ENCODE measurements at places on chromosomes 5 and 9. TPM values are rescaled to one million over a fixed set of nuclear protein-coding genes. Genes with fewer than 3 reads are reported as not detected.

DNA sequence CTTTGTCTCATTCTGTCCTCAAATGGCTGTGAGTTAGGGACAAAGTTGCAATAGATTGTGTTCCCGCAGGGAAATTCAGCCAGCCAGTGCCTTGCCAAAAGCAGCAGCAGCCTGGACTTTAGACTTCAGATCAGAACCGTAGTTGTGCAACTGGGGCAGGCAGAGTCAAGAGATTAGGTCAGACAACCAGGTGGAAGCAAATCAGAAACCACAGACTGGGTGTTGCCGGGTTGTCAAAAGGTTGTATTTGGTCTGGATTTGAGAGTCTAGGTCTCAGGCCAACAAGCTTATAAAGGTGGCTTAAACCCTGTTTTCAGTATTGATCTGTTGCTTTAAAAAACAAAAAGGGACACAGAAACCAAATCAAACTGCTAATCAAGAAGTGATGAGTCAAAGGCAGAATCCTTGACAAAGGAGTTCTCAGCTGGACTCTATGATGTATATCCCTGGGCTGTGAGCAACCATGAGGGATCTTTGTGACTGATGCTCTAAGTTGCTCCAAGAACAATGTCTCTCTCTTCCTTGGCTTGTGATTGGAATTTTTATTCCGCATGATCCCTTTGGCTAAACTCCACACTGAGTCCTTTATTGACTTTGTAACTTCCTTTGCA lies 20.9 kb downstream of the RFK start:
- H3K4me1 ChIP-seq, result peaks cover 31% of the 10 kb centered on the region
- no peaks in the 10 kb centered on the region for H3K27me3 ChIP-seq
- no peaks in the 10 kb centered on the region for H3K36me3 ChIP-seq
- no peak overlapping the region for H3K27ac ChIP-seq

DNA sequence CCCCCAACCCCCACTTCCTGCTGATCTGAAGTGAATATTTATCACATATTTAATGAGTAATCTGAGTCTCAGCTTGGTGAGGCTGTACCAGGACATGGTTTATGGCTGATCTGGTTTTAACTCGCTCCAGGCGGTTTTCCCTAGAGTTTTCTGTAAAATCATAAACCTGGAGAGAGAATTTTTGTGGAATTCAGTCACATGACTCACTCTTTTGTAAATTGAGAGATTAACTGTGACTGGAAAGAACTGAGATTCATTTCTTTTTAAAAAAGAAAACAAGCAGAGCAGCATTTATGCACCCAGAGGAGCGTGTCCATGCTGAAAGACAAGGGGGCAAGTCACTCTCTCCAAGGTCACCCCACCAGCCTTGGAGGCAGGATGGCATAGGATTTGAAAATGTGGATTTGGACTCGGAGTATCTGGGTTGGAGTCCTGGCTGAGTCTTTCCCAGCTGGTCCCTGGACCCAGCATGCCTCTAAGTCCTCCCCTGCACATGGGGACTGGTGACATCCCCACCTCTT lies 81.8 kb downstream of the ZNF618 start:
- H3K27me3 ChIP-seq, result no peaks in the 10 kb centered on the region
- peaks cover 36% of the 10 kb centered on the region for H3K4me1 ChIP-seq
- H3K36me3 ChIP-seq, result no peaks in the 10 kb centered on the region
- no peak overlapping the region for H3K27ac ChIP-seq
- DNase-seq, result no peak

DNA sequence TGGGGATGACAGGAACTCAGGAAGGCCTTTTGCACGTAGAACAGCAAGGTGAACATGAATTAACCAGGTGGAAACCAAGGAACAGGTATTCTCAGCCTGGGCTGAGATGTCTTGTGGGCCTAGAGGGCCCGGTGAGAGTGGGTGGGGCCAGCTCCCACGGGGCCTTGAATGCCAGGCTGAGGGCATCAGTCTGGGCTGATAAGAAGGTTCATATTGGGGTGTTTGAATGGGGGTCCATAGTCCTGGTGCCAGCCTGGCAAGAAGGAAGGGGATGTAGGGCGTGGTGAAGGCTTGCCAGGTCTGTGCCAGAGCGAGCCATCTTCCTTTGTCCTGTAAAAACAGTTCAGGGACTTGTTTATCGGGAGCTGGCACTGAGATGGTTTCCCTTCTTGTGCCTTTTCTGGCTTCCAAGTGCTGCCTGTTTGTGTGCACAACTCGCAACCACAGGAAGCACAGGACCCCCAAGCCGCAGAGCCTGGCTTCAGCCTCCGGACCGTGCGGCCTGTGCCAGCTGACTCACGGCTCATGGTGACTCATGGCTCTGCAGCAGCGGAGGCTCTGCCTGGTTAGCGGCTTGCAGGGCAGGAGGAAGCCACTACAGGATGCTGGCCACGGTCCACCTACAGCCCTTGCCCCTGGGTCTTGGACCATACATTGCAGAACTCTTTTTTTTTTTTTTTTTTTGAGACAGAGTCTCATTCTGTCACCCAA lies 2.4 kb downstream of the CARD19 start:
- H3K36me3 ChIP-seq, result peaks cover 4% of the 10 kb centered on the region
- H3K4me1 ChIP-seq, result peaks cover 58% of the 10 kb centered on the region
- H3K4me3 ChIP-seq, result peak overlapping the region; percentile 71
- H3K27me3 ChIP-seq, result no peaks in the 10 kb centered on the region
- DNase-seq, result peak; percentile 97

DNA sequence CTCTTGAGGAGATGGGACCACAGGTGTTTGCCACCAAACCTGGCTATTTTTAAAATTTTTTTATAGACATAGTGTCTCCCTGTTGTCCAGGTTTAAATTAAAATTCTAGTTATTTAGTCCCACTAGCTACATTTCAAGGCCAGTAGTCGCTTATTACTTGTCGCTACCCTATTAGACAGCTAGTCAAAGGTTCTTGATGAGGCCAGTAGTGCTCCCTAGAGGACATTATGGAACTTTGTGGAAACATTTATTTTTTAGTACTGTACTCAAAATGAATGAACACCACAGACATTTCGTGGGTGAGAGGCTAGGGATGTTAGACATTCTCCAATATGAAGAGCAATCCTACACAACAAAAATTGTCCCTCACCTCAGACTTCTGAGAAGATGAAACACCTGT lies 14.4 kb upstream of the GRXCR2 start:
- DNase-seq, result no peak
- H3K27ac ChIP-seq, result no peak overlapping the region
- no peaks in the 10 kb centered on the region for H3K36me3 ChIP-seq
- H3K4me1 ChIP-seq, result no peaks in the 10 kb centered on the region
- H3K27me3 ChIP-seq, result no peaks in the 10 kb centered on the region

GRCh38 chr9:136840877-136841645 lies 1.2 kb upstream of the AJM1 start:
- H3K36me3 ChIP-seq, result peaks cover 24% of the 10 kb centered on the region
- peaks cover 27% of the 10 kb centered on the region for H3K27me3 ChIP-seq
- H3K4me1 ChIP-seq, result peaks cover 25% of the 10 kb centered on the region
- no peak for DNase-seq
- no peak overlapping the region for H3K27ac ChIP-seq
- H3K4me3 ChIP-seq, result no peak overlapping the region

The FAM174A gene
- polyA plus RNA-seq, result 11.1 TPM

DNA sequence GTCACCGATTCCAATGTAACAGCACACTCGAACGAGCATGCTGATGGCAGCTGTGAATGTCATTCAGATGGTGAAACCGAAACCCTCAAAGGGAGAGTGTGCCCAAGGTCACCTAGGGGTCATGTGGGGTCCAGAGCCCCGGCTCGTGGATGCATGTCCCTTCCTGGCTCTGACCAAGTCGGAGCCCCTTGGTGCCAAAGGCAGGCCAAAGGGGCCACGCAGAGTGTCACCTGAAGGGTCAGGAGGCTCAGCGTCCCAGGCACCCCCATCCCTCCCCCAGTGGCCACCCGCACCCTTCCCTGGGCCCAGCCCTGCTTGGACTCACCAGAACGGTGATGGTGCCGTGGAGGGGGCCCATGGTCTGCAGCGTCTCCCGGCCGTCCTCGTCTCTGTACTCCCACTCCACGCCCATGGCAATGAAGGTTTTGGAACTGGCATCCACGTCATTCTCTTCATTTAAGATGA lies 69.5 kb downstream of the ZNF354C start:
- H3K27me3 ChIP-seq, result no peaks in the 10 kb centered on the region
- no peaks in the 10 kb centered on the region for H3K4me1 ChIP-seq
- H3K4me3 ChIP-seq, result no peak overlapping the region

DNA sequence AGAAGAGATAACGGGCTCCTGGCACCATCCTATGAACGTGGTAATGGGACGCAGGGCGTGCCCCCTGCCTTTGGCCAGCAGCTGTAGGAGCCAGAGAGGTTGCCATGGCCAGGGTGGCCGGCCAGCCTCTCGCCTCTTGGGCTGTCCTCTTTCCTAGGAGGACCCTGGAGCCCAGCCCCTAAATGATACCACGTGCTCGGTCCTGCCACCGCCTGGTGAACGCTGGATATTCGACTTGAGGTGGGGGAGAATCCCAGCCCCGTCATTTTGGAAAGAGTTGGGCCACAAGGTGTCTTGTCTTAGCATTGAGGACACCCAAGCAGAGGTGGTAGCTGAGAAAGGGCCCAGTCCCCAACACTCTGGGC lies 391 bp upstream of the NRG2 start:
- no peak overlapping the region for H3K4me3 ChIP-seq
- DNase-seq, result no peak
- no peak overlapping the region for H3K27ac ChIP-seq
- H3K36me3 ChIP-seq, result no peaks in the 10 kb centered on the region
- peaks cover 32% of the 10 kb centered on the region for H3K4me1 ChIP-seq

DNA sequence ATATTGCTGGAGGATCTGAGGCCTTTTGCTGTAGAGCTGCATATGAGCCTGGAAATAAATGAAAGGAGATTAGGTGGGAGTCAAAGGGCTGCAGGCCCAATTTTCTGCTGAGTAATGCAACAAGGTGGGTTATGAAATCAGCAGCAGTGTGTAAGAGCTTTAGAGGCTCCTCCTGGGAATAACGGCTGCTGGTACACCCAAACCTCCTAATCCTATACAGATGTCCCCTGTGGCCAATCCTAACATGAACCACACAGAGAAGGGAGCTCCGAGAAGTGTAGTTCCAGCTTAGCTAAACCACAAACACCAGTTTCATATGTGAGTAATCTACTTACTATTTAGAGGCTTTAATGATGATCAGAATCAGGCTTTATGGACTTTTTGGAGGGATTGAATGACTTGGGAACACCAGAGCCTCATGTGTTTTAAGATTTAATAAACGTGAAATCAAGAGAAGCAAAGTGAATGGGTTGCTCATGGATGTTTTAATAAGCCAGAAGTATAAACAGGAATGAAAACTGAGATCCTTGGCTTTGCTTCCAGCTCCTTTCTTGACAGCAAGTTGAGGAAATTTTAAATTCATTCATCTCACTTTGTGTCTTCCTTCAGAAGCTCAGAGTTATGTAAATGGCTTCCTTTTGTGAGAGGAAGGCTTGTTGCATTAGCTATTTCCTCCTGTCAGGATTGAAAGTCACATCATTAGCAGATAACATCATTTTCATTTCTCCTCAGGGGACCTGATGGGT lies 437.5 kb downstream of the TMEM232 start:
- no peak overlapping the region for H3K4me3 ChIP-seq
- H3K4me1 ChIP-seq, result no peaks in the 10 kb centered on the region
- no peaks in the 10 kb centered on the region for H3K27me3 ChIP-seq
- no peaks in the 10 kb centered on the region for H3K36me3 ChIP-seq
- H3K27ac ChIP-seq, result no peak overlapping the region

- peaks cover 69% of the 10 kb centered on the region for H3K4me1 ChIP-seq
- H3K4me3 ChIP-seq, result peak overlapping the region; percentile 23
- no peak for DNase-seq
- no peaks in the 10 kb centered on the region for H3K27me3 ChIP-seq
- peak overlapping the region; percentile 90 for H3K27ac ChIP-seq
These were observed 12.5 kb downstream of the NINJ1 start for GRCh38 chr9:93121316-93122241.

The CTXN3 gene
- not detected for polyA plus RNA-seq

The SLC34A1 gene
- polyA plus RNA-seq, result not detected

DNA sequence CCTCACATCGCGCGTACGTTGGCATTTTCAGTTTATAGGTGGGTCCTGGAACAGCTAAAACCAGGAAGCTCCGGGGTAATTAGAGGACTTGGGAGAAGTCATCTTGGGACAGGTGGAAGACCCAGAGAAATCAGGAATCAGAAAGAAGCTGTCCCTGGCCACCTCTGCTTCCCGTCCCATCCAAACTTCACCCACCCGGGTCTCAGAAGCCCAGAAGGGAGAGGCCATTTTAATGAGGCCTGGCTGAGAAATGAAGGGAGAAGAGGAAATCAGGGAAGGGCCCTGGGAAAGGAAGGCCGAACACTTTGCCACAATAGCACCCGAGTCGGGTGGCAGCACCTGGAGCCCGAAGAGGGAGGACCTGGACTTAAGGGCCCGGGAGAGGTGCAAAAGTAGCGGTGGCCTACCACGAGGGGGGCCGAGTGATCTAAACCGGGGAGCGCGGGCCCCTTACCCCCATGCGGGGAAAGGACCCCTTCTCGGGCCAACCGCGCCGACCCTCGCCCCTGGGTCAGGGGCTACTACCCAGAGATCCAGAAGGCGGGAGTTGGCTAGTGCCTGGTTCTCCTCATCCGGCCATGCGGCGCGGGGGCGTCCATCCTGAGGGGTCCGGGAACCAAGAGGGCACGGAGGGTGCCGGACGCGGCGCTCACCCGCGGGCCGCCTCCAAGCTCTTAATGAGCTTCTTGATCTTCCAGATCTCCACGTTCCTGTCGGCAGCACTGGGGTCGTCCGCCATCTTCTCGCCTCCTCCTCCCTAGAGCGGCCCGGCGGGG lies 668 bp downstream of the ETF1 start:
- peak overlapping the region; percentile 98 for H3K4me3 ChIP-seq
- peak overlapping the region; percentile 100 for H3K27ac ChIP-seq
- peaks cover 49% of the 10 kb centered on the region for H3K4me1 ChIP-seq
- no peaks in the 10 kb centered on the region for H3K27me3 ChIP-seq

The JMY gene
- polyA plus RNA-seq, result 1.1 TPM

DNA sequence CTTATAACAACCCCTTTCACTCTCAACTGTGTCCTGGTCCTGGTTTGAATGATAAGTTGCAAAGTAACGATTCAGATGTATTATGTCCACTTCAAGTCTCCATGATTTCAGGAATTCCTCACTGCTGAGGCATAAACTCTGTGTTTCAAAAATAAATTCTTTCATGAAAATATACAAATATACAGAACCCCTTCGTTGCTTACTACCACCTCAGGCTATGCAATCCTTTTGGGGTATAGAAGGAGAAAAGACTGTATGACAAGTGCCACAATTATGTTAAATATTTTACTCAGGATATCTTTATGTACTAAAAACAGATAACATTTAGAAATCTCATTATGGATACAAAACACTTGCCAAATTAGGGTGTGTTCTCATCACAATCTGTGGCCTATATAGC lies 190.7 kb downstream of the KCTD16 start:
- no peaks in the 10 kb centered on the region for H3K4me1 ChIP-seq
- DNase-seq, result no peak
- H3K27me3 ChIP-seq, result no peaks in the 10 kb centered on the region
- no peak overlapping the region for H3K4me3 ChIP-seq

The SNAPC4 gene
- 1.2 TPM for polyA plus RNA-seq

The TRAF2 gene
- polyA plus RNA-seq, result 1.6 TPM

Measured in CD14-positive monocyte (primary cell).